NCI-H1048 (cell line): ENCODE measurements at places on chromosomes 1 and 21.
A peak's percentile ranks its signal among the peaks of the same experiment; 100 is the strongest.

DNA sequence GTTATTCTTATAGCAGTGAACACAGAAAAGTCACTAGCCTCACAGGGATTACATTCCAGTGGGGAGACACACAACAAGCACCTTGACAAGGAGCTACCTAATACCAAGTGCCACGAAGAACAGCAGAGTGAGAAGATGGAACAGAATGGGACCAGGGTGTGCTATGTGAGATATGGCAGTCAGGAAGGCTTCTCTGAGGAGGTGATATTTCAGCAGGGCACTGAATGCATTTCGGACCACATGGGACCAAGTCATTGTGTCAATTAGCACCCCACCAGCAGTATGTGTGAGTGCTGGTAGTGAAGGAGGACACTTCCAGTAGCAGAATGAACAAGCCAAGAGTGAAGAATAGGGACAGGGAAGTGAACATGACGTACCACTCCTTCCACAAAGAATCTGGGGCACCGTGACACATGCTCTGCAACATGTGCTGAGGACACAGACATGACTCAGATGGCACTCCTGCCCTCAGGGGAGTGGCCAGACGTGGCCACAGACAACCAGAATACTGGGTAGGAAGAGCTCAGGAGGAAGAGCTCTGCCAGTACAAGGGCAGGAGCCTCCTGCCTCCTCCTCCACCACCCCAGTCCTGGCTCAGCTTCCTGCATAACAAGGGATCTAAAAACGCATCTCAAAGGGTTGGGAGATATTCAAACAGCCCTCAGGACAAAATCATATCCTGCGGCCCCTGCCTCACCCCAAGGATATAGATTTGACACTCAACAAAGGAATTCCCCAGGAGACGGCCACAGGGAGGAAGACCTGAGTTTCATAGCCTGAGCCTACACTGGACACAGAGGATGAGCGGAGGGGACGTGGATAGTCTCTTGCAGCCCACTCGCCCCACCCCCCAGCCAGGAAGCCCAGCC, 102.5 kb downstream of the TRABD2B start:
- no peak for DNase-seq

DNA sequence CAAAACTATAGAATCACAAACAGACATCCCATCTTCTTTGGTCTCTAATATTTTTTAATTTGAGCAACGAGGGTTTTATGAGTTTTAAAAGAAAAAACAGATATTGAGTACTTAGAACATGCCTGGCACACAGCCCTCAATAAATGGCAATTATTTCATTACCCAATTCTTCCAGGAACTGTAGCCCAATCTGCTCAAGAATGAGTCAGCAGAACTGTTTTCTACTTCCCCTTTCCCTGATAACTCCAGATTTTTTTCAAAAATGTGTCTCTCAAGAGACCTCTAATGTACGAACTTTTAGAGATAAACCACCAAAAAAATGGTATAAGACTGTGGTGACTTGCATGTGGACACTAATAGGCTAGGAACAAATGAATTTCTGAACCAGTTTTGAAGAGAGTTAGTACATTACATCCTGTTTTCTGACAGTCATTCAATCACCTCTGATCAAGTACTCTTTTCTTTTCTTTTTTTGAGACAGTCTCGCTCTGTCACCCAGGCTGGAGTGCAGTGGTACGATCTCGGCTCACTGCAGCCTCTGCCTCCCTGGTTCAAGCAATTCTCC, 11.5 kb downstream of the ABL2 start:
- DNase-seq, result no peak

DNA sequence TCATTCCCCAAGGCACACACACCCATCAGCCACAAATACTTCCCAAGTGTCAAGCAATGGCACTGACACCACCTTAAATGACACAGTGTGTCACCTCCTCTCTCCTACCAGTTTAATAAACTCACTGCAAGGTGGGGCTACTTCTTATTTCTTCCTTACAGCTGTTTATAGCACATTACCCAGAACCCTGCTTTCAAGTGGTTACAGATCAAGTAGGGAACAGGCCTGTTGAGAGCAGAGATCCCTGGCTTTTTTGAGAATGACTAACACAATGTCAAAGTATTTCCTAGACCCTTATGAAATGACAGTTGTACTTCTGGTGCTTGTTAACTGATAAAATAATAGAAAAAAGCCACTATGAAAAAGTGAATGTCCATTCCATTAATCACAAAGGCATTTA, 19.8 kb downstream of the ZBTB17 start:
- DNase-seq, result no peak

- DNase-seq, result no peak
Observed at GRCh38 chr1:76048219-76048618, 26.3 kb upstream of the ST6GALNAC3 start.

- no peak for DNase-seq
Observed at GRCh38 chr21:29359718-29360117, 61.0 kb downstream of the BACH1 start.

GRCh38 chr21:32138658-32139057, 140.2 kb downstream of the MIS18A start:
- DNase-seq, result no peak

- DNase-seq, result no peak
Observed at GRCh38 chr1:204258213-204259115, 44.7 kb upstream of the GOLT1A start.

DNA sequence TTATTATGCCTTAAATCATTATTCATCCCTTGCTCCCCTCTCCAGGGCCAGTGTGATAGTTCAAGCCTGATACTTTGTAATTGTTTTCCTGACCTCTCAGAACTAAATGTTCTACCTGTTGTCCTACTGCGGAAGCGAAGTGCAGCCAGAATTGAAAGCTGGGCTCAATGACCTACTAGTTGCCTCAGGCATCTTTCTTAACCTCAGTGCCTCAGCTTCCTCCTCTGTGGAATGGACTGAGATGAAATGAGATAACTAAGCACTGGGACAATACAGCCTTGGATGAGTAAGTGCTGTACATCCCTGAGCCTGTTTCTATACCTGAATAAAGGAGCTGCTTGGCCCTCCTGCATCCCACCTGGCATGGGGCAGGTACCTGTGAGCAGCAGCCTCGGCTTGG, 26.4 kb downstream of the COL16A1 start:
- DNase-seq, result no peak

- DNase-seq, result peak; percentile 68
Observed at GRCh38 chr1:109483672-109484518, at the start of gene ATXN7L2. Gene ATXN7L2, plus strand, starts transcription at chr1:109483905. Its CDS starts 49 bp downstream, at chr1:109483954.
